ENCODE measurements at places on chromosomes 5 and 9.
A peak's percentile ranks its signal among the peaks of the same experiment; 100 is the strongest.

DNA sequence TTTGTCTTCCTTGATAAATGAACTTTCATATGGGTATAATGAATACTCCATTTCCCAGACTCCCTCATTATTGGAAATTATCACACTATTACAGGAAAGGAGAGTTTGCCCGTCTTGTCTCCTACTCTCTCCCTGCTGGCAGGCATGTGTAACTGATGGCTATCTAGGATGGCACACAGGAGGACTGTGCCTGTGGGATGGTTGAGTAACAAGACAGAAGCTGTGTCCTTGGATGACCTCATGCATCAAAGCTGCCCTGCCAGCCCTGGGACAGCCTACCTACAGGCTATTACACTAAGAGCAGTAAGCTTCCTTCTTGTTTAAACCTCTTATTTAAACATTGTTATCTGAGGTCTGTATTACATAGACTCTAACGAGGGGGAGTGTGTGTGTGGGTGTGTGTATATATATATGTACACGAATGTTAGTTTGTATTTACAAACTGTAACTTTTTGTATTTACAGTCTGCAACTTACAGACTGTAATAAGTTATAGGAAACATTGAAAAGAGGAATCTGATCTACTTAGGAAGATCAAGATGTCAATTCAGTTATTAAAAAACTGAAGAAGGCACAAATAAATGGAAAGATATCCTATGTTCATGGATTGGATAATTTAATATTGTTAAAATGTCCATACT lies 247.6 kb upstream of the ACO1 start:
- DNase-seq, result no peak

DNA sequence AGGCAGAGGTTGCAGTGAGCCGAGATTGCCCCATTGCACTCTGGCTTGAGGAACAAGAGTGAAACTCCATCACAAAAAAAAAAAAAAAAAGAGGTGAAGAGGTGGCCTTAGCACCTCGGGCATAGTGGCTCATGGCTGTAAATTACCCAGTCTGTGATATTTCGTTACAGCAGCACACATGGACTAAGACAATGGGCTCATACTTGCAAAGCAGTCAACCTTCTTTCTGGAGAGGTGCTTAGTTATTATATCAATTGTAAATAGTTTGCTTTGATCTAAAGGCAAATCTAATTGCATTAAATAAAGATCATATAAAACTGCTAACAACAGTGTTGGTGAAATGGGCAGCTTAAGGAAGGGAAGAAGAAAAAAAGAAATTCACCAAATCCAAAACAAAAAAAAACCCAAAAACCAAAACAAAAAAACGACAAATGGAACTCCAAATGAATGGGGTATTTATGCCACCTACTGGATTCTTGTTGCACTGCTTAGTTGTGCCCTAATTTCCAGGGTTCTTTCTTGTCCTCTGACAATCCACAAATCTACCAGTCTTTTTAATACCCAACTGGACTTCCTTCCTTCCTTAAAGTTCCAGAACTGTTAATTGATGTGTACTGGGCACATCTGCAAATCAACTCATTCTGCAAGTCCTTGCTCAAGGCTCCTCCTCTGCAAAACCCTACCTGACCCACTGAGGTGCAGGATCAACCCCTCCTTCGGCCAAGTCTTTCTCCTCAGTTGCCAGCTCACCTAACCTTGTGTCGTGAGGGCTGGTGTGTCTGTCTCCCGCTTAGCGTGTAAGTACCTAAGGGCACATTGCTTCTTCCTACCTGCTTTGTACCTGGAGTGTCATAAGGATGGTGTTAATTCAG lies 35.0 kb upstream of the DMRT1 start:
- no peak for DNase-seq

DNA sequence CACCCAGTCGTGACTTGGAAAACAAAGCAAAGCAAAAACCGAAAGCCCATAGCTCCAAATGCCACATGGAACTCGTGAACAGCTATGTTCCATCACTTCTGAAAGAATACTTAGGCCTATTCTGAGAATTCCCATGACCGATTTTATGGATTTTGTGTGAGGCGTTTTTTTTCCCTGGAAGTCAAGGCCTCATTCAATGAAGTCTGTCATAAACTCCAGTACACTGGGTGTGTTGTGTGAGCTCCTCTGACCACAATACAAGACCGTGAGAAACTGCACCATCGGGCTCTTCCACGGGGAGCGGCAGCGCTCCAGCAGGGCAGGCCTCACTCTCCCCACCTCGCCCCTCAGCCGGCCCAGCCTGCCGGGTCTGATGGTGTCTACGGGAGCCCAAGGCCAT lies 209.5 kb downstream of the FANCC start:
- DNase-seq, result no peak

DNA sequence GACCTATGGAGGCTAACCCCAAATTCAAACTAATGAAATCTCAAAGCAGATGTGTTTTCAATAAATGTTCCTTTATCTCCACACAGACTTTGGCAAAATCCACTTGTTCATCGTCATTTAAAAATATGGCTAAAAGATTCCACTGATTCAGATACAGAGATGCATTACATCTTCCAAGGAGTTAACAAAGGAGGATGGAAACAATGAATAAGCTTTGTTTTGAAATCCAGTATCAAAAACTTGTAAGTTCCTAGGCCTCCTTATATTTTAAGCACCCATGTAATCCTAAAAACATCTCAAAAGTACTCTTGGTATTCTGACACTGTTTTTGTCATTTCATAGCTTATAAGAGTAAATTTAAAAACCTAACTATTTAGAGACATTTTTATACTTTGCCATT lies 345.6 kb upstream of the ACTBL2 start:
- DNase-seq, result no peak

DNA sequence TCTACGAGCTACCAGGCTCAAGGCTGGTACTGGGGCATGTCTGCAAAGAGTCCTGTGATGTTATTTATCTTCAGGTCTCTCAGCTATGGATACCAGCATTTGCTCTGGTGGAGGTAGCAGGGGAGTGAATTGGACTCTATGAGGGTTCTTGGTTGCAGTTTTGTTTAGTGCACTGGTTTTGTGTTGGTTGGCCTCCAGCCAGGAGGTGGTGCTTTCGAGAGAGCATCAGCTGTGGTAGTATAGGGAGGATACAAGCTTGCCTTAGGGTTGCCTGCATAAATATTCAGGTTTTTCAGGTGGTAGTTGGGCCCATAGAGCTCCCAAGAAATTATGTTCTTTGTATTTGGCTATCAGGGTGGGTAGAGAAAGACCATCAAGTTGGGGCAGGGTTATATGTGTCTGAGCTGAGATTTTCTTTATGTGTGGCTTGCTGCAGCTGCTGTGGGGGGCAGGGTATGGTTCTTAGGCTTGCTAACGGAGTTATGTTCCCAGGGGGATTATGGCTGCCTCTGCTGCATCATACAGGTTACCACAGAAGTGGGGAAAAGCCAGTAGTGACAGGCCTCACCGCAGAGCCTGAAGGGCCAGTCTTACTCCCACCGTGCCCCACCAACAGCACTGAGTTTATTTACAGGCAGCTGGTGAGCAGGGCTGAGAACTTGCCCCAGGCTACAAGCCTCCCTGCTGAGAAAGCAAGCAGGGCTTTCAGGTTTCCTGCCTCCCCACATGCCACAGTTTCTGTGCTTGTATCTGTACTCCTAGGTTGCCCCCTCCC lies 9.7 kb upstream of the RIOK2 start:
- DNase-seq, result peak; percentile 56

GRCh38 chr5:40378396-40379177 lies 301.1 kb upstream of the PTGER4 start:
- no peak for DNase-seq

DNA sequence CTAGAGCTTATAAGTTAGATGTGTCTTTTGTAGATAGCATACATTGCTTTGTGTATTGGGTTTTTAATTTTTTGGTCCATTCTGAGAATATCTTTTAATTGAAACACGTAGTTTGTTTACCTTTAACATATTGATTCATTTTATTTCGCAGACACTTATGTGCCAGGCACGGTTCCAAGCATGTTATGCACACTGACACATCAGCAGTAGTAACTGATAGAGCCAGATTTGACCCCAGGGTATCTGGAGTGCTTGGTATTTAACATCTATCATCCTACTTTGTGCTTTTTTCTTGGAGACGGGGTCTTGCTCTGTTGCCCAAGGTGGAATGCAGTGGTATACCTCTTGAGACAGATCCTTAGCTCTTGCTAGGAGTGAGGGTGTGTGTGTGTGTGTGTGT lies 71.9 kb downstream of the USP20 start:
- no peak for DNase-seq

DNA sequence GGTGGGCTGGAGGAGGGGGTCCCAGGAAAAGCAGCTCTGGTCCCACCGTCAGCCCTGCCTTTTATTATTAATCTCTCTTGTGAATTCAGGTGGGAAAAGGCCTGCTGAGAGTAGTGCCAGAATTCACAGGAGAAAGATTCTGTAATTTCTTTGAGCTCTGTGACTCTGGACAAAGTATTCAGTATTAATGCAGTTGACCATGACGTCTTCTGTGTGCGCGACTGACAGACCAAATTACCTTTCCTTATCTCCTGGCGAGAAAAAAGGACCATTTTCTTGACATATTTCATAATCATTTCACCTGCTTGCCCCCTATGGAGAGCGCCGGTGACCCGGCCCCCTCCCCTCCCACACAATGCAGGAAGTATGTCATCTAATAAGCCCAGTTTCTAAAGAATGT lies 26.8 kb upstream of the GRHPR start:
- DNase-seq, result no peak

- no peak for DNase-seq
Measured at GRCh38 chr9:134600371-134600770, 41.2 kb upstream of the COL5A1 start.

DNA sequence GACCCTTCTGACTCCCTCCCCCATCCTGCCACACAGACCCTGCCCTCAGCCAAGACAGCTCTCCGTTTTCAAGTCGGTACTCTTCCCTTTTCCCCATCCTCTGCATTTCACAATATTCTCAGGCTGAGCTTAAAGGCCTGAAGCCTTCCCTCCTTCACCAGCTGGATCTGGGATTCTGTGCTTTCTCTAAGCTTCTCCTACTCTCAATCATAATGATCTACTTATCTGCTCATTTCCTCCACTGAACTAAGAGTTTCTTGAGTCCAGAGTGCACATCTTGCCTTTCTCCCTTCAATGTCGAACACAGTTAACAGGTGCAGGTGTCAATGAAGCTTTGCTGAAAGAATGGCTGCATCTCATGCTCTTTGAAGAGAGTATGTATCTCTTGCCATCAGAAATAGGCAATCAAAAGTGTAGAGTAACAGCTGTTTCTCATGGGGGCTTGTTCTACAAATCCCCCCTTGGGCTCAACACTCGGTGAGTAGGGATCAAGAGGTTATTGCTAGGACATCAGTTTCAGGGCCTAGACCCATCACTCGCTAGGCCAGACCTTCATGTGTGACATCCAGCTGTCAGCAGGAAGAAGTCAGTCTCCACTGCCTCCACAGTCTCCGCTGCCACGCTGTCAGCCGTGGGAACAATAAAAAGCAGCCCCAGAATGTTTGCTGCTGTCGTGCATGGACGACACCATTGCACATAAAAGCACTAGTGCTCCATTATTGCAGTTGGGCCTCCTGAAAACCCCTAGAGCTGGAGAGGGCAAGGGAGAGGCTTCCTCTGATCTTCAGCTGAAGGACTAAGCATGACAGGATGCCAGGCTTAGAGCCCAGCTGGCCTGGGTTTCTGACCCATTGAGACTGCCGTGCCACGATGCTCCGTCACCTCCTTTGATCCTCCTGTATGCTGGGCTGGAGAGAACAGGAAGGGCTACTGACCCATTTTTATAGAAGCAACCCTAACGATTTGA lies 23.7 kb downstream of the TRAF1 start:
- no peak for DNase-seq

DNA sequence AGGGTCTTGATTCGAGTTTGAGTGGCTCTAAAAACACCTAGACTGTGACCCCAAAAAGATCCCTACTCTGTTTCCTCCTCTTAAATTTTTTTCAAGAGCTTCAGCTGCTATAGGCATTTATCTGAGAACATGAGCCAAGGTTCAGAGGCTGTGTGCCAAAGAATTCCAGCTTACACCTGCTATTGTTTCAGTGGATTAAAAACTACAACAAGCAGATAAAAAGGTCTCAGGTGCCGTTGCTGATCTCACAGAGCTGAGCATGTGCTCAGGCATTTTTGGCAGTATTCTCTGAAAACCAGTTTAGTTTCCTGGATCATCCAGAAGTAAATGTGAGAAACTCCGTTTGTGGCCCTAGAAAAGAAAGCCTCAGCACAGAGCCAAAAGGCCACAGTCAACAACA lies 349.2 kb downstream of the DEPDC1B start:
- no peak for DNase-seq

- no peak for DNase-seq
Measured at GRCh38 chr5:138212828-138213160, 329 bp downstream of the CDC23 start.

DNA sequence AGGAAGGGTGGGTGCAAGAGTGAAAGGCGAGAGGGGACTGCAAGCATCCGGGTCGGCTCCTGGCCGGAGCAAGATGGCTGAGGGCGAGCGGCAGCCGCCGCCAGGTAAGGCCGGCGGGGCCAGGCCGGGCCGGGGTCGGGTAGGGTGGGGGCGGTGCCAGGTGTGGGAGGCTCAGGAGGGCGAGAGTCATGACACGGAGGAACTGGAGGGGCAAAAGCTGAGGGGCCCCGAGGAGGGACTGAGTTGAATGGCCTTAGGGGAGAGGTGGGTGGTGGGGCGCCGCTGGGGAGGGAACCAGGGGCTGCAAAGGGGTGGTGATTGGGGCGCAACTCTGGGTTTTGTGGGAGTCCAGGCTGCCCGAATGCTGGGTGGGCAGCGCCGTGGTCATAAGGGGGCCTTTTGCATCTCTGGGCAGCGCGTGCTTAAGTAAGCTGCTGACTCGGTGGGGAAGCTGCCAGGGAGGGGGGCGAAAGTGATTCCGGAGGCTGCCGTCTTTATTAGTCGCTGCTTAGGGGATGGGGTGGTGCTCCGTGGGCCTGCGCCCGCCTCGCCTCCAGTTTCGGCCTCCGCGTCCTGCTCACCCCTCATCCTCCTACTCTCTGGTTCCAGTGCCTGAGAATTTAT lies 425 bp downstream of the PTPA start:
- peak; percentile 7 for DNase-seq

- no peak for DNase-seq
Measured at GRCh38 chr9:20466328-20467008, 155.8 kb downstream of the MLLT3 start.

All from NCI-H1436 (cell line).